ENCODE measurements at places on chromosomes 3 and 15. TPM values are rescaled to one million over a fixed set of nuclear protein-coding genes. Genes with fewer than 3 reads are reported as not detected.

Gene BNC1
- 18.2 TPM for total RNA-seq

Gene GUCA1C
- total RNA-seq: not detected

Gene PLCH1
- total RNA-seq: 0.25 TPM

Gene CHDH
- 1.7 TPM for total RNA-seq

Gene COMMD4
- 57.5 TPM for total RNA-seq

Gene HIGD2B
- total RNA-seq: not detected

Gene TPRG1
- total RNA-seq: 21.6 TPM

Gene RASGRP1
- 8.8 TPM for total RNA-seq

Gene PPIP5K1
- 46.4 TPM for total RNA-seq

Gene A4GNT
- total RNA-seq: not detected

Gene NIT2
- 26.0 TPM for total RNA-seq

Gene FYCO1
- 45.7 TPM for total RNA-seq

Gene GP5
- total RNA-seq: not detected

Gene CPNE4
- 3.2 TPM for total RNA-seq

Gene IQCF5
- not detected for total RNA-seq

Gene REC114
- not detected for total RNA-seq

Gene RAB6B
- 3.7 TPM for total RNA-seq

Gene CTXN2
- total RNA-seq: not detected

Gene ACAD9
- 43.0 TPM for total RNA-seq

Gene MYH15
- not detected for total RNA-seq

Gene AMT
- 6.1 TPM for total RNA-seq

Gene ITIH1
- 0.98 TPM for total RNA-seq

Gene GOLGA6L7
- not detected for total RNA-seq

Gene CFAP20DC
- total RNA-seq: 5.4 TPM

Gene SLC6A1
- 2.0 TPM for total RNA-seq

Gene RIOX2
- 33.4 TPM for total RNA-seq

Gene ST8SIA2
- not detected for total RNA-seq

Gene SLC9C1
- not detected for total RNA-seq

Gene TRMT10C
- 14.7 TPM for total RNA-seq

Gene CNTN3
- not detected for total RNA-seq

Gene IL17RD
- total RNA-seq: 17.2 TPM

Gene BFSP2
- total RNA-seq: not detected

Gene KBTBD13
- total RNA-seq: not detected

Gene PP2D1
- total RNA-seq: not detected

Gene SEMA6D
- total RNA-seq: 34.9 TPM

Gene TMEM212
- total RNA-seq: not detected

Gene SPATA12
- total RNA-seq: not detected

Gene STIMATE
- 12.5 TPM for total RNA-seq

Gene TMCO5A
- not detected for total RNA-seq

Gene HESX1
- total RNA-seq: not detected

Gene CMC1
- total RNA-seq: 21.6 TPM

Gene MNS1
- 2.9 TPM for total RNA-seq

Gene ZNF774
- total RNA-seq: 8.3 TPM

Gene SLCO2A1
- 40.3 TPM for total RNA-seq

Gene ZNF619
- 3.2 TPM for total RNA-seq

Gene CPNE9
- not detected for total RNA-seq

Gene SLC12A8
- total RNA-seq: 6.1 TPM

Gene RYR3
- total RNA-seq: 16.5 TPM

All from vagina (tissue), 2 donors.